ENCODE measurements at places on chromosomes 7 and 10.

- no peak for DNase-seq
These were observed 7.7 kb upstream of the CPVL start for GRCh38 chr7:29154076-29154475.

- DNase-seq, result no peak
These were observed 205.3 kb upstream of the ZNF32 start for GRCh38 chr10:43854007-43854406.

- DNase-seq, result no peak
These were observed 25.5 kb downstream of the VOPP1 start for GRCh38 chr7:55546814-55547213.

GRCh38 chr7:55481155-55481554, 91.1 kb downstream of the VOPP1 start:
- DNase-seq, result no peak

- no peak for DNase-seq
These were observed 269.9 kb upstream of the IMMP2L start for GRCh38 chr7:111832174-111832573.

GRCh38 chr10:28281726-28282315, 21.0 kb downstream of the MPP7 start:
- no peak for DNase-seq

DNA sequence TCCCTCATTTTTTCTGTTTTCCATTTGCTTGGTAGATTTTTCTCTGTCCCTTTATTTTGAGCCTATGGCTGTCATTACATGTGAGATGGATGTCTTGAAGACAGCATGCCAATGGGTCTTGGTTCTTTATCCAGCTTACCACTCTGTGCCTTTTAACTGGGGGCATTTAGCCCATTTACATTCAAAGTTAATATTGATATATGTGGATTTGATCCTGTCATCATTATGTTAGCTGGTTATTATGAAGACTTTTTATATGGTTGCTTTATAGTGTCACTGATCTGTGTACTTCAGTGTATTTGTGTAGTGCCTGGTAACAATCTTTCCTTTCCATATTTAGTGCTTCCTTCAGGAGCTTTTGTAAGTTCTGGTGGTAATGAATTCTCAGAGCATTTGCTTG, 89.3 kb upstream of the UNC5B start:
- DNase-seq, result no peak

- no peak for DNase-seq
These were observed 131.6 kb downstream of the BICC1 start for GRCh38 chr10:58644311-58644710.

DNA sequence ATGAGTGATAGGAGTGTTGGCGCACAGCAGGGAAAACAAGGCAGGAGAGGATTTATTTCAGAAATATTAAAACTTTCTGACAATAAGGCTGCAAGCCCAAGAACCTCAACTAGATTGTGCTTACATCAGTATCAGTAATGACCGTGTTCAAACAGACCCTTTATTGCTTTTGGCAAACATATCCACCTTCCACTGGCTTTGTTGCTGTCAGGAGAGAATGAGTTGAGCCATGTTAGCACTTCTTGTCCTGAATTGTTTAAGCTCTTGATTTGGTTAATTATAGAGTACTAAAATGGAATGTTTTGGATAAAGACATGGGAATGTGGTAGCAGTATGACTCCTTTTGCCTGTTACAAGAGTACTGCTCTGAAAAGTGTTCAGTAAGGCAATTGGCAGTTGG, 3.8 kb downstream of the AHCYL2 start:
- DNase-seq, result no peak

DNA sequence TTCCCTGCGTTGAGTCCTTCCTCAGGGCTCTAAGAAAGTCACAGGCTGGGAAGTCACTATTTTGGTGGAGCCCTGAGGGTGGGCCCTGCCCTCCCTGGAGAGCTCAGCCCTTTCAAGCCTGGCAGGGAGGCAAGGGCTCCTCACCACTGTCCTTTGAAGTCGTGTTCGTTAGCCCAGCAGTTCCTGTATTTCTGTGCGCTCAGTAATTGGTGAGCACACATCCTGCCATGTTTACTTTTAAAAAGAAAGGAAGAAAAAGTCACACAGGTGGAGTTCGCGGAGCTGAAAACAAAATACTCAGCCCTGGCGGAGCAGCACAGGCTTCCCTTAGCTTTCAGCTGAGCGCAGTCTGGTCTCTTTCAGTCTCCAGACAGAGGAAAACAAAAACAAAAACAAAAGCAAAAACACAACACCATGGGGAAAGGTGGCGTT, 37.1 kb downstream of the PRKCQ start:
- DNase-seq, result peak; percentile 25

- DNase-seq, result no peak
These were observed 188.4 kb downstream of the DYNC1I1 start for GRCh38 chr7:95960706-95961244.

- no peak for DNase-seq
These were observed 22.8 kb upstream of the ADAMTS14 start for GRCh38 chr10:70649526-70649925.

- DNase-seq, result no peak
These were observed 119.9 kb downstream of the CNOT4 start for GRCh38 chr7:135389971-135390370.

- DNase-seq, result no peak
These were observed 339.0 kb downstream of the GATA3 start for GRCh38 chr10:8393531-8393930.

GRCh38 chr7:77330169-77330882, 85.8 kb downstream of the GSAP start:
- DNase-seq, result no peak
